ENCODE measurements at places on chromosomes 6 and 20.

DNA sequence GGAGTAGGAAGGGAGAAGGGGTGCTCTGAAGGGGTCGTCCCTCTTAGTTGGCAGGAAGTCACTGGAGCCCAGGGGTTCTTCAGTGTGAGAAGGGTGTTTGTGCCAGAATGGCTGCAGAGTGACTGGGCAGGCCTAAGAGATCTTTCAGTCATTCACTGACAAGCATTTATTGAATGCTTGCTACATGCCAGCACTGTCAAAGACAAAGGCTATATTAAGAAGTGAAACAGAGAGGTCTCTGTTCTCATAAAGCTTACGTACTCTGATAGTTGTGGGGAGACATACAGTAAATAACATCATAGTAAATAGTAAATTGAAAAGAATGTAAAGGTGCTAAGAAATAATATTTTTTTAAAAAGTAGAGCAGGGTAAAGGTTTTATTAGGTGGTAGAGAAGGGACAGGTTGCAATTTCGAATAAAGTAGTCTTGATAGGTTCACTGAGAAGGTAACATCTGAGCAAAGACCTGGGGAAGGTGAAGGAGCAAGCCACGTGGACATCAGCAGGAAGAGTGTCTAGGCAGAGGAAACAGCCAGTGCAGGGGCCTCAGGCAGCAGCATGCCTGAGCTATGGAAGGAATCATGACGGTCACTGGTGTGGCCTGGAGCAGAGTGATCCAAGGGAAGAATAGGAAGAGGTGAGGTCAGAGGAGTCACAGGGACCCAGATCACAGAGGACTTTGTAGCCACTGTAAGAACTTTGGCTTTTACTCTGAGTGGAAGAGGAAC is 36.3 kb upstream of the RNF8 start:
- no peak for DNase-seq

DNA sequence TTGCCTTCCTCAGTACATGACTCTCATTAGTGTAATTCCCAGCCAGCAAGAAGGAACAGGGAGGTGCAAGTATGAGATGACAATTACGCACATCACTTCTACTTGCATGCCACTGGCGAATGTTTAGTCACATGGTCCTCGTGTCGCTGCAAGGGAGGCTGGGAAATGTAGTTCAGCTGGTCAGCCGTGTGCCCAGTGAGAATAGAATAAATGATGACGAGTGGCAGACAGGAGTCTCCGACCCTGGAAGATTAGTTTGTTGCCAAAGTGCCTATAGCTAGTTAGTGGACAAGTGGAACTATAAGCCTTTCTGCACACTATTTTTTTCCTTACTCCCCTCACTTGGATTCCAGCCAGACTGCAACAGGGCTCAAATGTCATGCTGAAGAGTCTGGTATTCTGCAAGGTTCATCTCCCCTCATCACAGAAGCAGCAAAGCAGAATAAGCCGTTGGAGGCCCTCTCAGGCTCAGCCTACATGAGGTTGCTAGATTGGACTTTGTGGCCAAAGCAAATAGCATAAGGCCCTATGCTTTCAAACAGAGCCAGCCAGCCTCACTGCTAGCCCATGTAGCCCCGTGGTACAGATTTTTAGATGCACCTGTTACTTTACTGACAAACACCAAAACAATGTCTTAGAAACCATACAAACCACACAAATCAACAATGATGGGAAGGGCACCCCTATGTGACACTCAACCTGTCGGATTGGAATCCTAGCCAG is 9.7 kb downstream of the LINC00237 start:
- no peak for DNase-seq

DNA sequence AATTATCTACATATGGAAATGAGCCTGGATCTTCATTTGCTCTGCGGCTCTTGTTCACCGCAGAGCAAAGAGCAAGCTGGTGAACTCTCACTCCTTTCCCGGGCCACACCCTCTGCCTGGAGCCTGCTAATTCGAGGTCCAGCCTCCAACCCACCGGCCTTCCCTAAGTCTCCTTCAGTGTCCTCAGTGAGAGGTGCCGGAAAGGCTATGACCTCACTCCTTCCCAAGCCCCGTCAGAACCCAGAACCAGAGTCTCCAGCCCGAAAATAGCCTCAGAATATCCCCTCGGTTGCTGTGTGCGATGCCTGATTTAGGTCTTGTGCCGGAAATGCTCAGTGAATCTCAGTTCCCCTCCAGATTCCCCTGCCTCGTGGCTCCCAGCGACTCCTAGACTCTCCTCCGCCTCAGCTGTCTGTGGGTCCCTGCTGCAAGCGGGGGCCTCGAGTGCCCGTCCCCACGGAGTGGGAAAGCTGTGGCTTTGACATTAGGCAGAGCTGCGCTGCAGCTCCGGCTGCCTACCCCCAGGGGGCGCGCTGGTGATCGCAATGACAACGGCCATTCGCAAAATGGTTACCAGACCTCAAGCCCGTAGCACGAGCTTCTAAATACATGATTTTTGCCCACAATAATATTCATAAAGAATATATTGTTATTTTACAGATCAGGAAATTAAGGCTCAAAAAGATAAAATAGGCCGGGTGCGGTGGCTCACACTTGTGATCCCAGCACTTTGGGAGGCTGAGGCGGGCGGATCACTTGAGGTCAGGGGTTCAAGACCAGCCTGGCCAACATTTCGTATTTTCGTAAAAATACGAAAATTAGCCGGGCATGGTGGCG is 4.1 kb upstream of the BNIP5 start:
- peak; percentile 30 for DNase-seq

GRCh38 chr20:31594002-31594557 is 11.0 kb upstream of the ID1 start:
- no peak for DNase-seq

DNA sequence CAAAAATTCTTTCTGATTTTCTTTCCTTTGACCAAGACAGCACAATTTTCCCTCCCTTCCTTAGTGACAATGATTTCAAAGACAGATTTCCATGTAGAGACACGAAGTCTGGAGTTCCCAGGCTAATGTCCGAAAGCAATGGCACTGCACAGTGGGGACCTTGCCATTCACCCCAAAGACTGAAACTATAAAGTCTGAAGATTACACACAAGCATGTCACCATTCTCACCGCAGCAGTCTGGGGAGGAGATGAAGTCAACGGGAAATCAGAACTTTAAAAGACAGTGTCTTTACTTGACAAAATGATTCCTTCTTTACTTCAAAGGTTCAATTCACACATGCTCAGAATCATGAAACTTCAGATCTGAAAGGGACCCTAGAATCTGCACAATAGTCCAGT is 8.3 kb downstream of the B4GALT5 start:
- no peak for DNase-seq

DNA sequence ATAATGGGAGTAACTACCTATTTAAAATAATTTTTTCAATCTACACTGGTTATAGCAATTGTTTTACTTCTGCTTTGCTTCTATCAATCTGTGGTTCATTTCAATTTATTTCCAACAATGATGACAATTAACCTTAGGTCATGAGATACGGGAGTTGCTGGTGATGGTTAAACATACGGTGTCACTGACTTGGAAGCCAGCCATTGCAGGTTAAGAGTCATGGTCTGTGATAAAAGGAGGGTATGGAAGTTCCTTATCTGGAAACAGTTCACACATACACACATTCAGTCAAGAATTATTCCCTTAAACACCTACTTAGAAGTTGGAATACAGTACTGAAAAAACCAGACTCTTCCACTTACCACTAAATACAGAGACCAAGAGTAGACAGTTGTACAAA is 180.0 kb downstream of the KIF16B start:
- no peak for DNase-seq

- peak; percentile 78 for DNase-seq
Measured at GRCh38 chr20:54221353-54221752, 13.5 kb downstream of the PFDN4 start.

GRCh38 chr6:7140631-7141378 is 33.0 kb downstream of the RREB1 start:
- peak; percentile 64 for DNase-seq

DNA sequence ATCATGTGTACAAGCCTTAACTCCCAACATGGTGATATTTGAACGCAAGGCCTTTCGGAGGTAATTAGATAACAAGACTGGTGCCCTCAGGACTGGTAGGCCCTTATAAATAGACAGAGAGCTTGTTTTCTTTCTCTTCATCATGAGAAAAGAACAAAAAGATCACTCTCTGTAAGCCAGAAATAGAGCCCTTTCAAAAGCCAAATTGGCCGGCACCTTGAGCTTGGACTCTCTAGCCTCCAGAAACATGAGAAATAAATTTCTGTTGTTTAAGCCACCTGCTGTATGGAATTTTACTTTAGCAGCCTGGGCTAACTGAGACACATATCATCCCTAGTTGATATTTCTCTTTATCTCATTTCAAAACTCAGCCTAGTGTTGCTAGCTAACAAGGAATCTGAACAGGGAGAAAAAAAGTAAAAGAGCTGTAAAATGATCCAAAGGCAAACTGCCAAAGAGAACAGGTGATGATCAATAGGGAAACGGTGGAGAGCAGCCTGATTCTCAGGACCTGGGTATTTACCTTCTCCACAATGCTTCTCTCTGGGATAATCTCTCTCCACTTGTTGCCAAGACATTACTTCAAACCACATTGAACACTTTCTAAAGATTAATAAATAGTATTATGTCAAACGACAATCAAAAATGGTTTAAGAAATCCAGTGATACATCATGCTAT is 6.1 kb downstream of the COL21A1 start:
- DNase-seq, result no peak

- DNase-seq, result no peak
Measured at GRCh38 chr20:60837173-60837770, 414.8 kb upstream of the CDH4 start.

DNA sequence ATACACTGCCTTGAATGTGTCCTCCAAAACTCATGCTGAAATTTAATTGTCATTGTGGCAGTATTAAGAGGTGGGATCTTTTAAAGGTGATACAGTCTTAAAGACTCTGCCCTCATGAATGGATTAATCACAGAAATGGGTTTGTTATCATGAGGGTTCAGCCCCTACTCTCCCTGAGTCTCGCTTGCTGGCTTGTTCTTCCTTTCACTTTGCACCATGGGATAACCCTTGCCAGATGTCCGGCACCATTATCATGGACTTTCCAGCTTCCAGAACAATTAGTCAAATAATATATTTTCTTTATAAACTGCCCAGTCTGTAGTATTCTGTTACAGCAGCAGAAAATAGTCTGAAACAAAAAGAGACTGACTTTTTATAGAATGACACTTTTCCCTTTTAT is 67.9 kb upstream of the TENT5A start:
- no peak for DNase-seq

DNA sequence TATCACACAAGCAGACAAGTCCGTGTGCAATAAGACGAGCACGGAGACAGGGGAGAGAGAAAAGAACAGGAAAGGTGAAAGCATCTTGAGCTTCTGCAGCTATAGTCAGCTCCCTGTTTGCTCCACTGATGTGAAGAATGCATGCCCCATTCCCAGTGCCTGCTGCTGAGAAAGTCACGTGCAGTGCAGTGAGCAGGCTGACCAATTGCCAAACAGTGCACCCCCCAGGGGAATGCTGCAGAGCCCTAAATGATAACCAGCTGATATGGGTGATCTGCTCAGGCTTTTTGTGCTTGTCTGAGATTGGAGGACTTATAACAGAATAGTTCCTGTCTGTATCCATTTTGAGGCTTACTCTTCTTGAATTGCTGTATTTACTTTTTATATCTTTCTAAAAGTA is 121.5 kb downstream of the PACRG start:
- DNase-seq, result no peak

DNA sequence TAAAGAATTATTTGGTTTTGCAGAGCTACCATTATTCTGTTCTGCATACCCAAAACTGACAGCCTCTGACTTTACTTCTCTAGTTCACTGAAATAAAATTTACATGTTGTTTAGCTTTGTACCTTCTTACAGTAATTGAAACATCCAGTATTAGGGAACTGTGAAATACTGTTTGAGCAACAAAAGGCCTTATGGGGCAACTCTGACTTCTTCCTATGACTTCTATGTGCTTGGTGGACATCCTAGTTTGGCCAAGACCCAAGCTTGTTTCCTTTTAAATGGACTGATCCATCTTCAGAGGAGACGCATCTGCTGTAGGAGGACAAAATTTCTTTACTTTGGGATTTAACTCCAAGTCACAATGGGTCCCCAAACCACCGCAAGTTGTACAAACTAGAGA is 44.7 kb downstream of the NR2E1 start:
- DNase-seq, result no peak

- DNase-seq, result no peak
Measured at GRCh38 chr6:46513533-46513932, 22.3 kb upstream of the RCAN2 start.

GRCh38 chr6:3510617-3511016 is 53.8 kb upstream of the SLC22A23 start:
- no peak for DNase-seq

- no peak for DNase-seq
Measured at GRCh38 chr6:139313229-139313628, 21.4 kb upstream of the TXLNB start.

GRCh38 chr6:157728183-157728881 is 94.7 kb upstream of the SNX9 start:
- DNase-seq, result no peak

GRCh38 chr20:47320990-47321805 is 35.3 kb downstream of the ZMYND8 start:
- no peak for DNase-seq

DNA sequence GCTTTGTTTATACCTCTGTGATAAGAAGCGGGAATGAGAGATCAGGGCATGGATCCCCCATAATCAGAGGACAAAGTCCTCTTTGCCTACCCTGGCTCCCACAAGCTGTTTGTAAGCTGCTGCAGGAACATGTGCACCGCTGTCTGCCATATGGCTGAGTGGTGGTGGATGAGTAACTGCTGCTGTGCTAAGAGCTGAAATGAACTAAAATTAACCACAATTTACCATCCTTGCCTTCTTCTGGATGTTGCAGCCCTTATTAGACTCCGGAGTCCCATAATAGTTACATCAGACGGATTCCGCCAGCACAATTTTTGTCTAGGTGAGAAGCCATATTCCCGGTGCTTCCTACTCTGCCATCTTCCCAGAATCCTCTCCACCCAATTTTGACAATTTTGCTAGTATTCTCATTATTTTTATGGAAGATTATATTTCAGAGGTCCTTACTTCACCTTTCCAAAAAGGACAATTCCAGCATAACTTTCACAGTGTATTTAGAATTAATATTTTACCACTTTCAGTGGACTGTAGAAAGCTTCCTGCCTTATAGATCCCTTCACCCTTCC is 6.0 kb upstream of the CMTR1 start:
- DNase-seq, result no peak

DNA sequence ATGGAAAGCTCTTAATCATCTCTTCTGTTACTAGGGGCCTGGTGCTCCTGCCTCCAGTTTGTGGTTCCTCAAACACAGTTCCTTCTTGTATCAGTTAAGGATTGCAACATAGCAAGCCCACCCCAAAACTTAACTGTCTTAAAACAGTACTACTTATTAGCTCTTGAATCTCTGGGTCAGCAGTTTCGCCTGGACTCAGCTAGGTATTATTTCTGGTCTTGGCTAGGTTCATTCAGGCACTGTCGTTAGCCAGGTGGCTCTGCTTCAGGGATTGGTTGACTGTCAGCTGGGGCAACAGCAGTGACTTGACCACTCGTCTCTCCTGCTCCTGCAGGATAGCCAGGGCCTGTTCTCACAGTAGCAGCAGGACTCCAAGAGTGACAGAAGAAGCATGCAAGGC is 30.0 kb upstream of the RALY start:
- no peak for DNase-seq

Data from T-helper 1 cell (primary cell).